ENCODE measurements at places on chromosomes 4 and X. TPM values are rescaled to one million over a fixed set of nuclear protein-coding genes. Genes with fewer than 3 reads are reported as not detected.

UGT2A1 gene
- total RNA-seq = not detected

NDNF gene
- 2.7 TPM for total RNA-seq

CSN1S1 gene
- total RNA-seq = not detected

ZCCHC18 gene
- total RNA-seq = 0.21 TPM

TEX13B gene
- not detected for total RNA-seq

LINC00632 gene
- total RNA-seq = 16.7 TPM

CYLC1 gene
- total RNA-seq = not detected

RAB41 gene
- total RNA-seq = not detected

IL3RA gene
- total RNA-seq = 0.89 TPM

DMD gene
- total RNA-seq = 16.5 TPM

RAB33A gene
- not detected for total RNA-seq

ADGRG2 gene
- 2.1 TPM for total RNA-seq

CNKSR2 gene
- total RNA-seq = 6.9 TPM

MMAA gene
- 10.9 TPM for total RNA-seq

VGLL1 gene
- total RNA-seq = not detected

RASGEF1B gene
- 4.3 TPM for total RNA-seq
